ENCODE measurements at places on chromosomes 6 and 20.

DNA sequence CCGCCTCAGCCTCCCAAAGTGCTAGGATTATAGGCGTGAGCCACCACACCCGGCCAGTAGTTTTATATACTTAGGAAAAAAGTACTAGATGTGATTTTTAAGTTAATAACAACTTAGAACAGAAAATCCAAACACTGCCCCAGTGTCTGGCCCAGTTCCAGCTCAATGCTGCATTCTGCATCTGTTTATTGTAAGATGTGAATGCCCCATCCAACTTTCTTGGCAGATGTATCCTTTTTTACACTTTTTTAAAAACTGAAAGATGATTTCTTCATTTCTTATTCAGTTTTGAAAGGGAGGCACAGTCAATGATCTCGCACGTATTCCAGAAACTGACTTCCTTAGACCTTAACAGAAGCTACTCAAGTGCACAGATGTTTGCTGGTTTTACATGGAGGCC, 85.6 kb upstream of the SRSF6 start:
- DNase-seq = no peak

GRCh38 chr20:38147751-38148150, 17.3 kb downstream of the TGM2 start:
- no peak for DNase-seq

DNA sequence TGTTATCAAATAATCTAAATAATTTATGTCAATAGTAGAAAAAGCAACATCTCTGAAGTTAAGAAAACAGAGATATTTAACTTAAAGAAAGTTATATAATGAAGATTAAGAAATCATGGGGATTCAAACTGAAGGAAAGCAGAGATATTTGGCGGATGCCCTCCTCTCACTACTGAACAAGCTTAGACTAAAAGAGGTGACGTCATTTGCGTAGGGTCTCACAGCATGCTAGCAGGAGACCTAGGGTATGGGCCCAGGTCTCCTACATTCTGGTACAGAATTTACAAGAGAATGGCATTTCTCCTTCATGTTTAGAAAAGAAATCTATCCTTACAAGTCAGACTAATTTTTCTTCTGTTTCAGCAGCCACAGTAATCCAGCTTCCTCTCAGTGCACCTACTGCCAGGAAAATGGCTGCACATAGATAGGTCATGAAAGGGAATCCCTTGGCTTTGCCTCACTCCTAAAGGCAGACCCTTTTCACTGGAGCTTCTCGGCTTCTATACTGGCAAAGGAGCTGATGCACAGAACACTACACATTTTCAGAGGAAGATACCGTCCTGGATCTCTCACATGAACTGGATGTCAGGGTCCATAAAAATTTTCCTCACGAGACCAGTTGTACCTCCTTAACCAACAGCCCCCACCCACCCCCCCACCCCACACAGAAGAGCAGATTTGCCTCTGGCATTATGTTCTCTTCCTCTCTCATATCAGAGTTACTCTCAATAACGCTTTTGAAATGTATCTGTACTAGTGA, 41.8 kb upstream of the DST start:
- no peak for DNase-seq

- DNase-seq = no peak
Measured at GRCh38 chr6:82738773-82739172, 326.9 kb downstream of the UBE3D start.

DNA sequence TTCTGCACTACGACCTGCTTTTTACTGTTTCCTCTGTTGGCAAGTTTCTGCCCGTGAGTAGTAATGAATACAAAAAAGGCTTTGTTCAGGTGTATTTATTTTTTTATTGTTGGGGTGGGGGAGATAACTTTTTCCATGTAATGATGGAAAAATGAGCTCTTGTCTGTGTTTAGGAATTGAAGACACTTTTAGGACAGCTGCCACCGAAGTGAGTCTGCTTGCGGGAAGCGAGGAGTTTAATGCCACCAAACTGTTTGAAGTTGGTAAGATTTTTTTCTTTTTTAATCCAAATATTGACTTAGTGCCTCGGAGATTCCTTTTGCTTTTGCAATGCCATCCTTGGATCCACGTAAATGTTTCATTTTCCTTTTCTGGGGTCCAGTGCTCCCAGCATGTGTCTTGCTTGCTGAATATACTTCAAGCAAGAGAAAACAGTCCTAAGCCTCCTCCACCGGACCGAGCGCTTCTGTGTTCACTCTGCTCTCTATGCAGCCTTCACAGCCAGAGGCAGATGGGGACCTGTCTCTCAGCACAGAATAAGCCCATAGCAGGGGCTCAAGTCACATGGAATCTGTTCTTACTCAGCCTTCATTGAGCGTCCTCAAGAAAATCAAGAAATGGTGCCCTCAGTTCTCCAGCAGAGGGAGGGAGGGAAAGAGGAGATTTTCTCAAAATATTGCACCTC, 71.3 kb downstream of the ISM1 start:
- DNase-seq = no peak

DNA sequence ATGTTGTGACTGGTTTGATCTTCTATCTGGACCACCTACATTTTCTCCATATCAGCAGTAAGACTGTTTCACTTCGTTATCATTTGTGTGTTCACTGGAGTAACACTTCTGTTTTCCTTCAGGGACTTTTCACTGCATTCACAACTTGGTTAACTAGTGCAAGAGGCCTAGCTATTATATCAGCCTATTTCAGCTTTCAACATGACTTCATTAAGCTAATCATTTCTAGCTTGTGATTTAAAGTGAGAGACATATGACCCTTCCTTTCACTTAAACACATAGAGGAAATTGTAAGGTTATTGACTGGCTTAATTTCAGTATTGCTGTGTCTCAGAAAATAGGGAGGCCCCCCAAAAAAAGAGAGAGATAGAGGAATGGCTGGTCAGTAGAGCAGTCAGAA, 622.8 kb upstream of the NRSN1 start:
- no peak for DNase-seq

DNA sequence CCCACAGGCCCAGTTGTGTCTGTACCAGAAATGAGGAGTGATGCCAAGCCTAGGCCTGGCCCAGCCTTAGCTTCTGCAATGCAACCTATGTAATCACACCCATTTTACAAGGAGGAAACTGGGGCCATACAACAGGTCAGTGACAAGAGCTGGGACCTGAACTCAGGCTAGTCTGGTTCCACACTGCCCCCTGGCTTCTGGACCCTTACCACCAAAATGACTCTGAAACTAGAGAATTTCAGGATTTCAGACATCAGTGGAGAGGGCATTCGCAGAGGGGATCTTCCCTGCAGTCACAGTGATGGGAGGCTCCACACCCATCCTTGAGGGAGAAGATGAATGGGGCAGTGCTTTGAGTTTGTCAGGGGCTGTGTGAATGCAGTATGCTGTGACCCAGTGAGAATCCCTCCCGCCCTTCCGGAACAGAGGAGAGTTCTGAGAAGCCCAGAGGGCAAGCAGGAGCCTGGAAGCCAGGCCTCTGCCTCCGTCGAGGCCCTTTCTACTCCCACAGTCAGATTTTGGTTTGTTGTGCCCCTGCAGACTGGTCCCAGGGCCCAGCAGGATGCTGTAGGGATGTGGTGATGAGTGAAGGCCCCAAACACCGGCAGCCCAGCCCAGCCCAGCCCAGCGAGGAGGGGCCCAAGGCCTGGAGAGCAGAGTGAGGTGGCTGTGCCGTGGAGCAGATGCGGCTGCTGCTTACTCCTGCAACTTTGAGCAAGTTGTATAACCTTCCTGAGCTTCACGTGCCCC, 48.1 kb upstream of the MYL9 start:
- no peak for DNase-seq

DNA sequence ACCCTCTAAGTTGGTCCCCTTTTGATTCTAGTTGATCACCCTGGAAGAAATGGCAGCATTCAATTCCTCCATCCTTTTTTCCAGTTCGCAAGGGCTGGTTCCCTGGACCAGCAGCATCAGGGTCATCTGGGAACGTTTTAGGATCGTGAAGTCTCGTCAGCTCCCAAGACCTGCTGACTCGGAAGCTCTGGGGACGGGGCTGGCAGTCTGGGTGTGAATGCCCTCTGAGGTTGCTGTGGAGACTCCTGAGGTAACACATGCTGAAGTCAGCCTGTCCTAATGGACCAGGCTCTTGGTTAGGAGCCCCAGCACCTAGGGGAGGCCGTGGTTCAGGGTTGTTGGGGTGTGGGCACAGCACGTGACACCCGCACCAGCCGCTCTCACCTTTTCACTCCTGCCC, 164.1 kb downstream of the SYNDIG1 start:
- no peak for DNase-seq

Measured in cardiac fibroblast (primary cell).